ENCODE measurements at places on chromosomes 13 and 19.

- DNase-seq = no peak
Observed at GRCh38 chr19:31517224-31518180, 168.3 kb upstream of the TSHZ3 start.

GRCh38 chr13:27905650-27906049 lies 14.2 kb upstream of the PDX1 start:
- no peak for DNase-seq

- no peak for DNase-seq
Observed at GRCh38 chr13:56615572-56615971, 525.1 kb upstream of the PRR20A start.

DNA sequence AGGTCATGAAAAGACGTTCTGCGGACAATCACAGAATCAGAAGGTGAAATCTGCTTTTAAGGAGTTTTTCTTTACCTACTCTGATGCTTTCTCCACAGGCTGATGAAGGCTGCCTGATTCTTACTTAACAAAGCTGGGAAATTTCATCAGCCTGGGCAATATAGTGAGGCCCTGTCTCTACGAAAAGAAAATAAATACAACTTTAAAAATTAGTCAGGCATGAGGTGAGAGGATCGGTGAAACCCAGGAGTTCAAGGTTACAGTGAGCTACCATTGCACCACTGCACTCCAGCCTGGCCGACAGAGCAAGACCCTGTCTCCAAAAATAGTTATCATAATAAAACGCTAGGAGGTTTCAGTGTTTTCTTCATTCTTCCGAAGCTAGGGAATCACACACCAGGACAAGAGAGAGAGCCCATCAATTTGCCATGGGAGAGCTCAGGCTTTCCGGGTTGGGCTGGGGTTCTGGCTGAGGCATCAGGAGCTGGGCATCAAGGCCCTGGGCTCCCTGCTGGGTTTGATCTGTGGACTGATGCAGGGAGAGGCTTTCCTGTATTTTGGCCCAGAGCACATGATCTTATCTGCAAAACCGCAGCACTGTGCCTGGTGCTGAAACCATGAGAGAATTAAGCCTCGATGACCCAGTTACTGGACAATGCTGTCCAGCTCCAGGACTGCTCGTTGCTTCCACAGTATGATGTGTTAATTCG lies 25.1 kb upstream of the CEBPG start:
- no peak for DNase-seq

DNA sequence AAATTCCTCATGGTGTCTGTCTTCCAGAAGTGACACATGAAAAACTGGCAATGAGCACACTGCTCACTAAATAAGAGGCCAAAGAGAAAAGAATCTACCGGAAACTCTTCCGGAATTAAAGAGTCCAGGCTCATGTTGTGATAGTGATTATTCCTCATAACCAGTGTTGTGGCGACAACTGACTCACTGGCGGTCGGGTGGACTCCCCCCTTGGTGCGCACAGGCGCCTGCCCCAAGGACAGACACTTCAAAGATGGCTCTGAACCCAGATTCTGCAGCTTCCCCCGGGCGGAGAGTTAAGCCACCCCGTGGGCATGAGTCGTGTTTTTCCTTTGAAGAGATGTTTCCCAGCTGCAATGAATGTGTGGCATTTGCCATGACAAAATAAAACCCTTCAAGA lies 10.3 kb downstream of the IL17D start:
- DNase-seq = no peak

- DNase-seq = no peak
Observed at GRCh38 chr13:44679597-44679996, 103.5 kb upstream of the TSC22D1 start.

DNA sequence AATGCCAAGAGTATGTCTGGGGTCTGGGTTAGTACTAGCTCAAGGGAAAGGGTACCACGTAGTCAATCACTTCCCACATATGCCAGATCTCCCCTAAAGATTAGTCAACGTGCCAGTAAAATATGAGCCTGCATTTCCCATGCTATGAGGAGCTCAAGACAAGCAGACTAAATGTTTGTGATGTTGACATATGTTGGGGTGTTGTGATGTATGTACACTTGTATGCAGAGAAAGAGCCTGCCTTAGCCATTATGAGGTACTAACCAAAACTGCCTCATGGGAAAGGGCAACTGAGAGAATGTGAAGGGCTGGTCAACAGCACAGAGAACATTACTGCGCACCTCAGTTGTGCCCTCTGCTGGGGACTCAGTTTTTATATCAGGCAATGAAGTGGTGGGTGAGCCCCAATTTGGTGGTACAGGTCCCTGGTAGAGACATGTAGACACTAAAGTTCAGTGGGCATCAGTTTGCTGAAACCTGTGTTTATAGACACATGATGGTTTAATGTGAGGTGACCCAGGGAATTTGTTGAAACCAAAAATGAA lies 287.0 kb downstream of the DCT start:
- no peak for DNase-seq

GRCh38 chr19:49912965-49913685 lies 15.9 kb upstream of the ATF5 start:
- no peak for DNase-seq

- DNase-seq = no peak
Observed at GRCh38 chr19:6271721-6272410, 7.9 kb downstream of the MLLT1 start.

GRCh38 chr13:33015791-33016323 lies 366 bp upstream of the KL start:
- DNase-seq = no peak

- DNase-seq = no peak
Observed at GRCh38 chr19:31461814-31462539, 112.7 kb upstream of the TSHZ3 start.

All from smooth muscle cell of the brain vasculature (primary cell).